GM23248 (cell line): ENCODE measurements at places on chromosomes 7 and 10.

DNA sequence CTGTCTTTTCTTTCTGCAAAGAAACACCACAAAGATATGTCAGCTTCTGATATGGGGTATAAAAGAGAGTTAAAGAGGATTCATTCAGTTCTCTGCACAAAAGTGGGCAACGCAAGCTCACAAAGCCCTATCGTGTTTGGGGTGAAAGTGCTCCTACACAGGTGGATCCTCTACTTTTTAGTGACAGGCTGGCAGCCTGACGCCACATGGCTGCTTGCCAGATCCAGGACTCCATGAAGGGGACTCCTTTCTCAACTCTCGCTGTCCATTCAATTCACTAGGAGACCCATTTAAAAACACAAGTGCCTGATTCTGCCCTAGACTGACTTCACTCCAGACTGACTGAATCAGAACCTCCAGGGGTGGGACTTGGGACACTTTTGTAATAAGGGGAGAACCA, 8.0 kb downstream of the PARP12 start:
- DNase-seq, result no peak

DNA sequence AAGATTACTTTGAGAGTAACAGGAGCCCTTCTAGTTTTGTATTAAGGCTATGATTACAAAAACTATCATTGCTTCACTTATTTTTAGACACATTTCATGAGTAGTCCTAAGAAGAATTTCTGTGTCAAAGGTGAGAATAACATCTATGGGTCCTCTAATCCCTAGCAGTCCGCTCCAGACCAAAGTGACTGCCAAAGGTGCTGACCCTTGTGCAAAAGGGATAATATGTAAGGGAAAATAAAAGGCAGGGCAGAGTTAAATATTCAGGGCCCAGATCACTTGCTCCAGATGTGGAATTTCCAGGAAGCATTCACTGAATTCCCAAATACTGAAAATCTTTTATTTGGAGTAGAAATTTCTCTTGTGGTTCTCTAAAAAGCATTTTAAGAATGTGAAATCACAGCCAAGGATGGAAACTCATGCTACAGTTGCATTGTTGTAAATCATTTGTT, 29.3 kb downstream of the RHOBTB1 start:
- peak; percentile 86 for DNase-seq

DNA sequence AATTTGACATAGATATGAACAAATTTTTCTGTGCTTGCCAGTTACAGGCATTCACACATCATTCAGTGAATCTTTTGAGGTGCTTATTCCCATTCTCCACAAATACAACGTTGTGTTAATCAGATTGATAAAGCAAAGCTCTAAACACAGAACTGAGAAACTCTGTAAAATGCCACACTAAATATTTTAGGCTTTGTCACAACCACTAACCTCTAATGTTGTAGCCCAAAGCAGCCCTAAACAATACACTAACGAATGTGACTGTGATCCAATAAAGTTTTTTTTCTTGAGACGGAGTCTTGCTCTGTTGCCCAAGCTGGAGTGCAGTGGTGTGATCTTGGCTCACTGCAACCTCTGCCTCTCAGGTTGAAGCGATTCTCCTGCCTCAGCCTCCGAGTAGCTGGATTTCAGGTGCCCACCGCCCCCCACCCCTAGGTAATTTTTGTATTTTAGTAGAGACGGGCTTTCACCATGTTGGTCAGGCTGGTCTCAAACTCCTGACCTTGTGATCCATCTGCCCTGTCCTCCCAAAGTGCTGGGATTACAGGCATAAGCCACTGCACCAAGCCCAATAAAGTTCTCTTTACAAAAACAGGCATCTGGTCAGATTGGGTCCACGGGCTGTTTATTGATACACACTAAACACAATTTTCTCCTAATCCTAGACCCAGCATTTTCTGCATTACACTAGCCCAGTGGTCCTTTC, 6.9 kb downstream of the CYCS start:
- DNase-seq, result no peak

DNA sequence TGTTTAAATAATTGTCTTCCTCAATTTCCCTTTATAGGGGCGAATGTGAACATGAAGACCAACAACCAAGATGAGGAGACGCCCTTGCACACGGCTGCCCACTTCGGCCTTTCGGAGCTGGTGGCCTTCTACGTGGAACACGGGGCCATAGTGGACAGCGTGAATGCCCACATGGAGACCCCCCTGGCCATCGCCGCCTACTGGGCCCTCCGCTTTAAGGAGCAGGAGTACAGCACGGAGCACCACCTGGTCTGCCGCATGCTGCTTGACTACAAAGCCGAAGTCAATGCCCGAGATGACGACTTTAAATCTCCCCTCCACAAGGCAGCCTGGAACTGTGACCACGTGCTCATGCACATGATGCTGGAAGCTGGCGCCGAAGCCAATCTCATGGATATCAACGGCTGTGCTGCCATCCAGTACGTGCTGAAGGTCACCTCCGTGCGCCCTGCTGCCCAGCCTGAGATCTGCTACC, 42.1 kb downstream of the ASB4 start:
- no peak for DNase-seq

- DNase-seq, result no peak
Observed at GRCh38 chr7:108653526-108653925, 83.9 kb downstream of the DNAJB9 start.

DNA sequence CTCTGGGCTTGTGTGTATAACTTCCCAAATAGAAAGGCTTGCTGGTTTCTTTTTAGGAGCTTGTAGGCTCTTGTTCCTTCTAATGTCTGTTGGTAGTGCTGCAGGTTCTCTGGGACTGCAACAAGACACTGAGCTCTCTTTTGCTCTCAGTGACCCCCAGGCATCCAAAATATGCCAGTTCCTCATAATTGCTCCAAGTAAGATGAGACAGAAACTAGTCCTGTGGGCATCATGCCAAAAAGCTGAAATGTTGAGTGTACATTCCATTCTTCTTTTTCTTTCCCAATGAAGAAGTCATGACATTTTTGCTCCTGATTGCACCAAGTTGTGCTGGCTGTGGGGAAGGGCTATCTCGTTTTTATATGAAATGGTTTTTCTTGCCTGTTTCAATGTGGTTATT, 7.1 kb upstream of the BTBD16 start:
- DNase-seq, result peak; percentile 85

DNA sequence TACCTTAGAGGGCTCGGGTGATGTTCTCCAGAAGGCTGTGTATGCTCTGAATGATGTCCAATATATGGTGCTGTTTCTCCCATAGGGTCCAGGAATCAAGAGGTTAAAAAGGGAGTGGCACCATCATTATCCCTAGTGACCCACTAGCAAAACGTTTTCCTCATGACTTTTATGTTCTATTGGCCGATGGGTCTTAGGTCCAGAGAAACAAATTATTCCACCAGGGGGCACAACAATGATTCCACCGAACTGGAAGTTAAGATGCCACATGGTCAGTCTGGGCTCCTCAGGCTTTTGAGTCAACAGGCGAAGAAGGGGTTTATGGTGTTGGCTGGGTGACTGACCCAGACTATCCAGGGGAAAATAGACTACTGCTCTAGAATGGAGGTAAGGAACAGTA, 256.1 kb downstream of the COBL start:
- DNase-seq, result no peak

DNA sequence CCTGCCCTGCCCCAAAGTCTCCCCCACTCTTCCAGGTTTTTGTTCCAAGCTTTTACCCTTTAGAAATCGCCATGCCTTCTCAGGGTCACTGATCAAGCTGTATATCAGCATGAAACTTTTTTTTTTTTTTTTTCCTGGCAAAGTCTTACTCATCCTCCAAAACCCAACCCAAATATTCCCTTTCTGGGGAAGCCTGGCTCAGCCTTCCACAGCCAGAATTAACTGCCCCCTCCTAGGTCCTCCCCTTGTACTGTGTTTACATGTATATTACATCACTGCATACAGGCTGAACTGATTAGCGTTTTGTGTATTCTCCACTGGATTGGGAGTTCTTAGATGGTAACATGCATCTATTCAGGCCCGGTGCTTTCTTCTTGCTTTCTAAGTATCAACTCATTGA, 4.6 kb upstream of the NOBOX start:
- no peak for DNase-seq

DNA sequence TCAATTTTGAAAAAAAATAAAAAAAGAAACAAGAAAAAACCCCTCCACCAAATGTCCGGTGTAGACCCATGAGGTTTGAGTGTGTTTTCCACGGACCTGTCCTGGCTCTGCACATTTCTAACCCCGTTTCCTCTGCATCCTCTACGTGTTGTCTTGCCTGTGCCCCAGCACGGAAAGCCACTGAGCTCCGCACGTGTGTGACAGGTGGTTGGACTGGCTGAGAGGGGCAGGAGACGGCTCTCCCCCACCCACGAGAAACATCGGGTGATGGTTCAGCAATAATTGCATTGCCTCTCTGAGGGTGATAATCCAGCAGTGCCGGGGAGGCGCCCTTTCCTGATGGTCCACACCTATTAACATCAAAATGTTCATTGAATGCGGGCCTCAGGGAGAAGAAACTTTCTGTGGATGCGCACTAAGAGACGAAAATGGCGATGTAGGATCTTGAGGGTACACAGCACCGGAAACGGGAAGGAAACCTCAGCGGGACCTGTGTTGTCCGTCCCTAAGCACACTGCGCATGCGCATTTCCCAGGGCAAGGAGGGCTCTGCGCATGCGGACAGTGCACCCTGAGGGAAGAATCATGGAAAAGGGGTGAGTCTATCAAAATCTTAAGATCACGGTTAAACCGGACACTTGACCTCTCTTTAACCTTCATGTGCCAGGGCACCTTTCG, 470.1 kb upstream of the ADARB2 start:
- DNase-seq, result no peak

DNA sequence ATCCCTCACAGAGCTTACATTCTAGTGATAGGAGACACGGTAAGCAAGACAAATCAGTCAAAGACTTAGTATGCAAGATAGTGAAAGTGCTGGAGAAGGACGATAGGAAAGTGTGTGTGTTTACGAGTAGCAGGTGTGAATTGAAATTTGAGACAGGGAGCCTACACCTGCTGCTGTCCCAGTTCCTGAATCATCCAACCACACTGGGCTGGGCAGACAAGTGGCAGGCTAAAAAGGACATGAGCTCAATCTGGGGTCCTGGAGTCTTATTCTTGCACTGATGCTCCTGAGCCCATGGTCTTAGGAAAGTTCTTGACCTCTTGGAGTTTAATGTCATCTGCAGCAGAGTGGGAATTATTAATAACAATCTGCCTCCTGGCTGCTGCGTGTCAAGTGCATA, 16.2 kb downstream of the RBP3 start:
- no peak for DNase-seq

- peak; percentile 70 for DNase-seq
Observed at GRCh38 chr7:144001543-144001942, 1.4 kb downstream of the OR6B1 start.

- DNase-seq, result no peak
Observed at GRCh38 chr7:36366005-36366717, 23.5 kb upstream of the ANLN start.

- no peak for DNase-seq
Observed at GRCh38 chr7:68216051-68216450, 1219.4 kb downstream of the TYW1 start.

DNA sequence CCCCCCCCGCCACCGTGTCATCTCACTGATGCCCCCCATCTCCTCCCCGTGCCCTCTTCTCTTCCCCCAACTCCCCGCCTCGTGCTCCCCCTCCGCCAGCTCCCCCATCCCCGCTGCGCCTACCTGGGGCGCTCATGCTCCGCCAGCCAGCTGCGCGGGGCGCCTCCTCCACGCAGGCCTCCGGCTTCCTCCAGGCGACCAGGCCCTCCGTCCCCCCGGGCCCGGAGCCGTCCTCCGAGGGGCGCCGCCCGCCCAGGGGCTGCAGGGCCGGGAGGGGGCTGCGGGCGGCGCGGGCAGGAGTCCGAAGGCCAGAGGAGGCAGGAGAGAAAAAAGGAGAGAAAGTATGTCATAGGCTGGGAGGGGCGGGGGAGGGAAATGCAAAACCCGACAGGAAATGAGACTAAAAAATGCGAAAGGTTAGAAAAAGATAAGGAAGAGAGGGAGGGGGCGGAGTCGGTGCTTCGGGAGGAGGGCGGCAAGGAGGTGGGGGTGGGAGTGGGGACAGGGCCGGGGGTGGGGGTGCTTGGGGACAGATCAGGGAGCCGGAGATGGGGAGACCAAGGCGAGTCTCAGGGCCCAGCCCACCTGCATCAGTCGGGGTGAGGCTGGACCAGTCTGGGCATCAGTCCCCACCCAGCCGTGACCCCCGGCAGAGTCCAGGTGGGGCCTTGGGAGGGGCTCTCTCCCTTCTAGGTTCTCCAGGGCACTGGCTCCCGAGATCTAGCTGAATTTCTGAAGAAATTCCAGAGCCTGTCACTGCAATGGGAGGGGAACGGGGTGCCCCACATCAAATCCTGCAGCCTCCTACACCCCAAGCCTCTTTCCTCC, at the start of gene CARD11:
Gene CARD11, minus strand, starts transcription at position 324 of the 828 bp plus-strand sequence. CDS start 85,361 bp downstream, outside the sequence.
- no peak for DNase-seq

GRCh38 chr7:30970594-30971094, 6.9 kb downstream of the GHRHR start:
- DNase-seq, result no peak

GRCh38 chr7:26376175-26376917, 84.7 kb downstream of the SNX10 start:
- DNase-seq, result peak; percentile 27

DNA sequence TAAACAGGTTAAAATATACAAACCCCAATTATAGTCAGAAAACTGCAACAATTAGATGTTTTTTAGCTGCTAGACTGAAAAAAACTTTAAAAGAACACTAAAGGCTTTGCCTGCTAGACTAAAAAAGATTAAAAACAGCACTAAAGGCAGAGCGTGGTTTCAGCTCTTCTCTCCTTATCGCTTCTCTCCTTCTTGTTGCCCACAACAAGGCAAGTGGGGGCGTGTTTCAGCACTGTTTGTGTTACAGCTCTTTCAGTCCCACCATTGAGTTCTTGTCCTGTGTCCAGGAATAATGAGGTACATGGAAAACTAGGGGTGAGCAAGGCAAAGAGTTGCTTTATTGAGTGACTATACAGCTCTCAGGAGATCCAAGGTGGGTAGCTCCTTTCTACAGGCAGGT, 112.3 kb downstream of the HPSE2 start:
- no peak for DNase-seq

GRCh38 chr10:55287346-55287745, 486.3 kb upstream of the PCDH15 start:
- peak; percentile 10 for DNase-seq

GRCh38 chr7:152312316-152312715, 123.5 kb downstream of the KMT2C start:
- DNase-seq, result no peak

DNA sequence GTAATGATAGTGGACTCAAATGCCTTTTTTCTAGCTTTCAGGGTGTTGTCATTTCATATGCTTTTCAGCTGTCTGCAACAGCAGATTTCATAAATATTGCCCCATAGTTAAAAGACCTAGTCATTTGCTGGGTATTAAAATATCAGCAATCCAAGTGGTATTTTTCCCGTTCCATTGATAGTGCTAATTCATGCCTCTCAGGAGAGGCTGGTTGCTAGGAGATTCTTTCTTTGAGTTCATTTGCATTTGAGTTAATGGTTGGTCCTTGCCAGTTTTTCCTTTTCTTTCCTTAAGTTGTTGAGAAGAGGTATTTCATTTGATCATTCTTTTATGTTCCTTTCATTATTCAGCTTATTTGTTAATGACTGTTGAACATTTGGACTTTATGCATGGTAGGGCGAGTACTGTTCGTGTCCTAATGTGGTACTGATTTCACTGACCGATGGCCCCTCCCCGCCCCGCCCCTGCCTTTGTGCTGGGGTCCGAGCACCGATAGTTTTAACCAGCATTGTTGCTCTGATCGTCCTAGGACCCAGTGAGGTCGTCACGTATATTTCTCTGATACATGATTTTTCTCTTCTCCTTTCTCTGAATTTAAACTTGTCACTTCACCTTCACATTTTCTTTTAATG, 128.6 kb downstream of the CCNY start:
- DNase-seq, result peak; percentile 70
